NCI-H1105 treated with DMSO at 0.1 percent for 48 hours (cell line): ENCODE measurements at places on chromosomes 12 and 14.

- DNase-seq: no peak
Measured at GRCh38 chr12:572532-572899, 90.7 kb downstream of the NINJ2 start.

- DNase-seq: no peak
Measured at GRCh38 chr12:131445795-131446194, 265.1 kb upstream of the SFSWAP start.

- DNase-seq: no peak
Measured at GRCh38 chr12:8519171-8519570, 5.9 kb downstream of the CLEC4D start.

GRCh38 chr12:123233505-123234308 lies 471 bp downstream of the MTRFR start:
- no peak for DNase-seq

DNA sequence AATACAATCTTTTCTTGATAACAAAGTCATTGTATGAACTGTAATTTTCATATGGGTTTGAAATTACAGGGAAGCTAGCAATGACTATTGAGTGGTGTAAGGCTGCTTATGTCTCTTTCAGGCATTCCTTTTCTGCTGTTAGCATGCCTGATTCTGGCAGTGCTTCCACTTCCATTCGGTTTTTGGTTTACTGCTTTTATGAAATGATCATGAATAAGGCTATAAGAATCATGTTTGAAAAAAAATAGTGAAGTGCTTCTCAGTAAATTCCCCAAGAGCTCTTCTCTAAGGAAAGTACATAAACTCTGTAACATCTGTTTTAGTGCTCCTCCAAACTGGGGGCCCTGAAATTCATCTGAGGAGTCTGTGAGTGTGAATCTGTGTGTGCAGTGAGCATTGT lies 434.0 kb upstream of the RGS6 start:
- no peak for DNase-seq

GRCh38 chr14:29529418-29529817 lies 398.2 kb downstream of the PRKD1 start:
- no peak for DNase-seq

DNA sequence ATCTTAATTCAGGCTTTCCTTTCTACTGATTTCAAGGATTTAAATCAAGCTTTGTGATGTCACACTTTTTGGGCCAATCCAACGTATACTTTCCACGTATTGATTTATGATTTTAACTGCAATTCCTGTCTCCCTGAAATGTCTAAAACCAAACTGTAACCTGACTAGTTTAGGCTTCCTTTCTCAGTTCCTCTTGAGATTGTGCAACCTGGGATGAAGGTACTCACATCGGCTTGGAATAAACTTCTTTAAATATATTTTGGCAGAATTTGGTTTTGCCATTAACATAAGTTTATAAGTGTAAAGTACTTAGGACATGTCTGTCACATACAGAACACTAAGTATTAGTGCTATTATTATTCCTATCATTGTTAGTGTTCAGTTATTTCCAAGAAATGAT lies 224.6 kb downstream of the CRADD start:
- DNase-seq: no peak

GRCh38 chr12:132717531-132718387 lies 7.1 kb downstream of the PGAM5 start:
- no peak for DNase-seq

DNA sequence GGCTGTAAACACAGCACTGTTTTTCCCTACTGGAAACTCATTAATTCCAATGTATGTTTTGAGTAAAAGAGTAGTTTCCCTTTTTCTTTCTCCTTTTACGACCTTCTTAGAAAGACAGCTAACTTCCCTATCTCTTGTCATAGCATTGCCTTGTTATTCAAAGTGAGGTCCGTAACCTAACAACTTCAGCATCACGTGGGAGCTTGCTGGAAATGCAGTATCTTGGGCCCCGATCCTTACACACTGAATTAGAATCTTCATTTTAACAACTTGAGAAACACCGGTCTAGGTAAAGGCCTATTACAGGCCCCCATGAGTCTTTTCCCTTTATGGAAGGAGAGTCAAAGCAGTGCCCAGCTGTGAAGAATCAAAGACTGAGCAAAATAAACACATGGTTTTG lies 230.7 kb upstream of the PRKD1 start:
- DNase-seq: no peak

- no peak for DNase-seq
Measured at GRCh38 chr12:5511644-5512600, 80.0 kb downstream of the NTF3 start.

GRCh38 chr12:93571365-93571924 lies 1.0 kb upstream of the SOCS2 start:
- DNase-seq: no peak

- no peak for DNase-seq
Measured at GRCh38 chr14:97687944-97688630, 890.9 kb downstream of the VRK1 start.

GRCh38 chr12:45298721-45299692 lies 83.1 kb downstream of the ANO6 start:
- DNase-seq: peak; percentile 17

DNA sequence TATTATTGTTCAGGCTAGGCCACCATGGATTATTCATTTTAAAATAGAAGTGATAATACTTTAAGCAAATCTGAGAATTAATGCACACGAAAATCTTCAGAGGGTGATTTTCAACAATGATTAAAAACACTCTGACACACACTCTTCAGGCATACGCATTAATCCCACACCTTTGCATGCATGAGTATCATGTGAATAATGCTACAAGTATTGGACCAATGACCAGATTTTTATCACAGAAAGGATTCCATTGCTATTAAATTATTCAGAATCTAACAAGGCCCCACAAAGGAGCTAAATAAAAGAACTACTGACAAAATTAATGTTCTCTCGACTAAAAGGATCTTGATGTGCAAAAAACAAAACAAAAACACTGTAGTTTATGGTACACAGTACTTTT lies 11.1 kb downstream of the EPS8 start:
- DNase-seq: no peak

GRCh38 chr12:25960143-25960542 lies 1.7 kb downstream of the RASSF8 start:
- DNase-seq: peak; percentile 21

GRCh38 chr14:30849354-30849753 lies 25.0 kb upstream of the COCH start:
- DNase-seq: no peak

DNA sequence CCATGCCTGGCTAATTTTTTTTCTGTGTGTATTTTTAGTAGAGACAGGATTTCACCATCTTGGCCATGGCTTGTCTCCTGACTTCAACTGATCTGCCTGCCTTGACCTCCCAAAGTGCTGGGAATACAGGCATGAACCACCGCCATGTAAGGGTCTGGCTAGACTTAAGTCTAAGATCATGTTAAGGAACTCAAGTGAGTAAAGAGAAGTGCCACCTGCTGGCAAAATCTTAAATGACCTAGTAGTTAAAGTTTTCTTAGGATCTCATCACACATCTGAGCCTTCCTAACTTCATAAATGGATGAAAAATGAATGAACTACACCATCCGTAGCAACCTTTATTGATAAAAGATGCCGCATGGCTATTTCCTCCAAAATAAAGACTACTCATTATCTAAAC lies 1.7 kb upstream of the C12orf56 start:
- no peak for DNase-seq
